ENCODE measurements at places on chromosomes 7 and 10.

DNA sequence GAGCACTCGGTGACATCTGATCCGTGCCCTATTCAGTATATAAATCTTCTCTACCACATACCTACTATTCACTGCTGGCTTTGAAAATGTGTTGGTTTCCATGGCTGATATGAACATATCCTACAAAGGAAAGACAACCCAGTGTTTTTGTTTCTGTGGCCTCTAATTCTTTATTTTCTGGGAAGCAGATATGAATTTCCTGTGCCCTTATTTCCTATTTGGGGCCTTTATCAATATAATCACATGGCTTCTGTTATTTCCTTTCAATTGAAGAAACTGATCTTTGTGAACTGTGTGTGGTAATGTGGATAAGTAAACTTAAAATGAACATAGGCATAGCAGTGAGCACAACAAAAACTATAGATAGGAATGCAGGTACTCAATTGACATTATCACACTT, 10.6 kb downstream of the CCNJ start:
- no peak for DNase-seq

- DNase-seq, result no peak
Measured at GRCh38 chr10:94630017-94630688, 53.4 kb upstream of the CYP2C18 start.

DNA sequence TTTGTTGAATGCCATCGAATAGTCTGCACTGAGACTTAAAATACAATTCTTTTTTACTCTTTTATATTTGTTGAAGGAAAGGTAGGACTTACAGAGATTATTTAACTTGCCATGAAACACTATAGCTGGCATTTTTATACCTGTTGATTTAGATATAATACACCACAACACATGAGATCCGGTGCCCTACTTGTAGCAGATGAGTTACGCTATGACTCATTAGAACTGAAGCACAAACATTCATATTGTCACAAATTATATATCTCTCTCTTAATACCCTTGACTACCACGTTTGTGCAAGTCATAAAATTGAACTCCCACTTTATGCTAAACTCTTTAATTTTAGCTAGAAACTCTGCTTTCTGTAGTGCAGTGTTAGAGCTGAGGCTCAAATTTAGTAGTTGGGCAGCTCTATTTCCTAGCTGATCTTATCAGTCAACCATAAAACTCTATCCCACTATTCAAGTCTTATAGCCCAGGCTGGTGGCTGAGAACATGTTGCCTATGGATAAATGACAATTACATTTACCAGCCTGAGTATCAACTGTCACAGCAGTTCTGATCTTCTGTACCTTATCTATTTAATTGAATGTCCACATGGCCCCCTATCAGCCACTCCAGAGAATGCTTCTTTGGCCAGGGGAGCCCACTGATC, 137.4 kb upstream of the SEMA3D start:
- DNase-seq, result no peak

DNA sequence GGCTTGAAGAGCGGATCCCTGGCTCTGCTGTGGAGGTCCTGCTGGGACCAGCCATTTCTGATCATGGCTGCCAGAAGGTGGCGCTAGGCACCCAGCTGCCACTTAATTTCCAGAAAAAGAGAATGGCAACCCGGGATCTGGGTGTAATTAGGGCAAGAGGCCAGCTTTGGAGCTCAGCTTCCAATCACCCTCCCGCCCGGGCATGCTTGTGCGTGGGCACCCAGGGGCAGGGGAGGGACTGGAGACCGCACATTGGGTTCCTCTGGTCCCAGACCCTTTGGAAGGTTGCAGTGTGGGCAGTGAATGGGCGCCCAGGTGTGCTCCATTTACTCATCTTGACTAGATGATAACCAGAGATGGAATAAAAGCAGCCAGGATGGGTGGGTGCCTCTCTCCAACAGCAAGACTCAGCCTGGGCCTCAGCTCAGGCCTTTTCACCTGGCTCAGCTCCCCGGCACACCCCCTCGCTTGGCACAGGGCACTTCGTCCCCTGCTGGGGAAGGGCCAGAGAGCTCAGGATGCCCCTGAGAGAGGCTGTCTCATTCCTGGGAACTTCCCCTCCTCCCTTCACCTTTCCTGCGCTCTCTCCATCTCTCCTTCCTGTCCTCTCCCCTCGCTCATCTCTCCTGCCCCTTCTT, 14.7 kb downstream of the FAM241B start:
- DNase-seq, result peak; percentile 64

All from activated CD8-positive, alpha-beta T cell treated with anti-CD3 and anti-CD28 coated beads, Interleukin-2, amount 10 ng/mL, durations not matched to agents 7 days and 5 days (primary cell).